ENCODE measurements at places on chromosomes 1 and 21.

- DNase-seq, result no peak
These were observed 273.6 kb downstream of the RRAGC start for GRCh38 chr1:38585971-38586370.

GRCh38 chr1:238552271-238552670 is 661.5 kb upstream of the ZP4 start:
- no peak for DNase-seq

- DNase-seq, result no peak
These were observed 43.5 kb downstream of the MAST2 start for GRCh38 chr1:45846931-45847330.

GRCh38 chr21:23016617-23017016 is 2018.4 kb downstream of the NCAM2 start:
- no peak for DNase-seq

- DNase-seq, result no peak
These were observed 54.2 kb downstream of the SYT2 start for GRCh38 chr1:202656057-202656456.
